ENCODE measurements at places on chromosomes 13 and 19.

DNA sequence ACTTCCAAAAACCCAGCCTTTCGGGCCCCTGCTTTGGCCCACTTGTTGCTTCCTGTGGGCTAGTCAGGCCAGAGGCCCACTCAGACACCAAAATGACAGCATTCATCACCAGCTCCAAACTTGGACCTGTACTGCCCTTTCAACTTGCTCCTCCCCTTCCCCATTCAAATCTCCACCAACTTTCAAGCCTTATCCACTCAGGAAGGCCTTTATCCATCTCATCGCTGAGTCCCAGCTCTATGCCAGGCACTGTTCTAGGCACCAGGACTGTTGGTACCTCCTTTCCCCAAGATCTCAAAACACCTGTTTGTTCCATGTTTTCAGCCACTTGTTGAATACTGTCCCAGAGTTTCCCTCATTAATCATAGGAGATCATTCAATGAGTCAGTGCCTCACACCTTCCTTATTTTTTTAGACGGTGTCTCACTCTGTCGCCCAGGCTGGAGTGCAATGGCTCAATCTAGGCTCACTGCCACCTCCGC lies 1011.4 kb downstream of the UQCRFS1 start:
- no peak for DNase-seq

GRCh38 chr19:2084993-2085720 lies 11.0 kb downstream of the MOB3A start:
- DNase-seq = peak; percentile 94

GRCh38 chr13:103192511-103193135 lies 126.4 kb upstream of the SLC10A2 start:
- no peak for DNase-seq

DNA sequence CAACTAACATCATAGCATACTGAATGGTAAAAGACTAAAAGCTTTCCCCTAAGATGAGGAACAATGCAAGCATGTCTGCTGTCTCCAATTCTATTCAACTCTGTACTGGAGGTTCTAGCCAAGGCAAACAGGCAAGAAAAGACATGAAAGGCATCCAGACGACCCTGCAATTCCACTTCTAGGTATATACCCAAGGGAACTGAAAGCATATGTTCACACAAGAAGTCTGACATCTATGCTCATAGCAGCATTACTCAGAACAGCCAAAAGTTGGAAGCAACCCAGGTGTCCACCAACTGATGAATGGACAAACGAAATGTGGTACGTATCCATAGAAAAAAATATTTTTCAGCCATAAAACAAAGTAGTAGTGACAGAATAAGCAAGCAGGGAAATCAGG lies 39.1 kb downstream of the PEPD start:
- no peak for DNase-seq

DNA sequence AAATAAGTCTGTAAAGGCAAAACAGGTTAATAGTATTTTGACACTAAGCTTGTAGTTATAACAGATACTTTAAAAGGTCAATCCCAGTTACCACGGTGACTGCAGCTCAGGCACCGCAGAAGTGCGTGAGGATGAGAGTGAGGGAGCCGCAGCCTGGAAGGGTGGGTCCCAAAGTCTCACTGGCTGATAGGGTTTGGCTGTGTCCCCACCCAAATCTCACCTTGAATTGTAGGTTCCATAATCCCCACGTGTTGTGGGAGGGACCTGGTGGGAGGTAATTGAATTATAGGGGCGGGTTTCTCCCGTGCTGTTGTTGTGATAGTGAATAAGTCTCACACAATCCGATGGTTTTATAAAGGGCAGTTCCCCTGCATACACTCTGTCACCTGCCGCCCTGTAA lies 40.0 kb upstream of the GAS6 start:
- no peak for DNase-seq

DNA sequence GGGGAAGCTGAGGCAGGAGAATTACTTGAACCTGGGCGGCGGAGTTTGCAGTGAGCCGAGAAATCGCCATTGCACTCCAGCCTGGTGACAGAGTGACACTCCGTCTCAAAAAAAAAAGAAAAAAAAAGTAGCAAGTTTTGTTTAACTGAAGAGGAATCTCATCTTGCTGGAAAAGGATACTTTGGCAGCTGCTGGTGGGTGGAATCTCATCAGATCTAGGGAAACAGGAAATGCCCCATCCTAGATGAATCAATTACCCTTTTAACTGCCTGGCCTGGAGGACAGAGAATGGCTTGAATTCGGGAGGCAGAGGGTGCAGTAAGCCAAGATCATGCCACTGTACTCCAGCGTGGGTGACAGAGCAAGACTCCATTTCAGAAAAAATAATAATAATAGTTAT lies 8.4 kb downstream of the ZNF320 start:
- DNase-seq = no peak

- no peak for DNase-seq
Observed at GRCh38 chr13:113548778-113549621, 35.6 kb upstream of the TFDP1 start.

DNA sequence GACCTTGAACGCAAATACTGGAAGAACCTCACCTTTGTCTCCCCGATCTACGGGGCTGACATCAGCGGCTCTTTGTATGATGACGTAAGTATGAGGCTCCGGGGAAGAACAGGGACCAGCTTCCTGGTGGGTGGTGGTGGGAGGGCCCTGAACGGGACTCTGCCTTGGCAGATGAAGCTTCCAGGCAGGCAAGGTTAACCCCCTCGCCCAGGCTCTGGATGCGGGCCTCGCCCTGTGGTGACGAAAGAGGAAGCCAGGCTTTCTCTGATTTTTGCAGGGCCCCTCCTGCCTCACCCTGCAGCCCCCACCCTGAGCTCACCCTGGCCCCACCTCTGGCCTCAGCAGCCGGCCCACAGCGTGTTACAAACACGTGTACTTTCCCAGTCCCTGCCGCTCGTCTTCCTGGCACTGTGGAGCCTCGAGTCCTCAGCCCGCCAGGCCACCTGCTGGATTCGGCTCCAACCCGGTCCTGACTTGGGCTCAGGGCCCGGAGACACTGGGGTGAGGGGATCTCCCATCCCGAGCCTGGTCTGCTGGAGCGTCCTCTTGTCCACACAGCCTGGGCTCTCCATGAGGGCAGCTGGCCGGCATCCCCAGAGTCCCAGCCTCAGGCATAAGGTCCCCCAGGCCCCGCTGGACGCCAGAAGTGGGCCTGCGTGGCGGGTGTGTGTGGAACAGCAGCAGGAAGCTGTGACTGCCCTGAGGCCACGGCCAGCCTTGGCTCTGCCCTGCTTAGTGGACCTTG lies 72.4 kb downstream of the KDM4B start:
- no peak for DNase-seq

GRCh38 chr19:45440873-45441654 lies 17.3 kb upstream of the ERCC1 start:
- DNase-seq = no peak
